ENCODE measurements at places on chromosomes 2 and 18. TPM values are rescaled to one million over a fixed set of nuclear protein-coding genes. Genes with fewer than 3 reads are reported as not detected.

DNA sequence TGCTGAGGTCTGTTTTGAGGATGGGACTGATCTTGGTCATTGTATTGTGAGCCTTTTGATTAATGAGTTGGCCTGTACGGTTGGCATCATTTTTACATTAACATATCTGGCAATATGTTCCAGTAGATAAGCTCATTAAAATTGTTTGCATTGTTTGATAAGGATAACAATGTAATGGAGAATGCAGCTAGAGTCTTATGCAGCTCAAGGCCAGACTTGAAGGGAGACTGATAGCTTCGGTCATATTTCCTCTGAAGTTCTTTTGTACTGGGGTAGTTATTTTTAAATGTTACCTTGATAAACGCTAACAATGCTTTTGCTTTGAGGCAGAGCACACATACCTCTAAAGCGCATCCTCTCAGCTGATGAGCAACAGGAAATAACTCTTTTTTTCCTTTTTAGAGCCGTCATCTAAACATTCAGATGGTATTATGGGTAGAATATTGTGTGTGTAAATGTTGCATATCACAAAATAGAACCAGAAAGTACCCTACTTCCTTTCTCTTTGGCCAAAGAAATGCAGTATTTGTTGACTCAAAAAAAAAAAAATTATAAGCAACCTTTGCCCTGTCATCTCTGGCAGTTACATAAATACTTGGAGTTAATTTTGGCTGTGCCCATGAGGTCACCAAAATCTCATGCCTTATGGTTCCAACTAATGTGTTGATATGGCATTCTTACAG lies 1.3 kb downstream of the MAPRE2 start:
- H3K4me3 ChIP-seq: peak overlapping the region; percentile 89
- H3K36me3 ChIP-seq: no peaks in the 10 kb centered on the region
- no peak overlapping the region for H3K27ac ChIP-seq
- no peaks in the 10 kb centered on the region for H3K27me3 ChIP-seq
- no peak for DNase-seq

GRCh38 chr2:72494392-72494791 lies 331.4 kb downstream of the EXOC6B start:
- H3K27me3 ChIP-seq: no peaks in the 10 kb centered on the region
- no peaks in the 10 kb centered on the region for H3K4me1 ChIP-seq
- DNase-seq: no peak
- no peak overlapping the region for H3K4me3 ChIP-seq
- no peak overlapping the region for H3K27ac ChIP-seq
- peaks cover 9% of the 10 kb centered on the region for H3K36me3 ChIP-seq

CTIF gene
- total RNA-seq: 46.7 TPM

DNA sequence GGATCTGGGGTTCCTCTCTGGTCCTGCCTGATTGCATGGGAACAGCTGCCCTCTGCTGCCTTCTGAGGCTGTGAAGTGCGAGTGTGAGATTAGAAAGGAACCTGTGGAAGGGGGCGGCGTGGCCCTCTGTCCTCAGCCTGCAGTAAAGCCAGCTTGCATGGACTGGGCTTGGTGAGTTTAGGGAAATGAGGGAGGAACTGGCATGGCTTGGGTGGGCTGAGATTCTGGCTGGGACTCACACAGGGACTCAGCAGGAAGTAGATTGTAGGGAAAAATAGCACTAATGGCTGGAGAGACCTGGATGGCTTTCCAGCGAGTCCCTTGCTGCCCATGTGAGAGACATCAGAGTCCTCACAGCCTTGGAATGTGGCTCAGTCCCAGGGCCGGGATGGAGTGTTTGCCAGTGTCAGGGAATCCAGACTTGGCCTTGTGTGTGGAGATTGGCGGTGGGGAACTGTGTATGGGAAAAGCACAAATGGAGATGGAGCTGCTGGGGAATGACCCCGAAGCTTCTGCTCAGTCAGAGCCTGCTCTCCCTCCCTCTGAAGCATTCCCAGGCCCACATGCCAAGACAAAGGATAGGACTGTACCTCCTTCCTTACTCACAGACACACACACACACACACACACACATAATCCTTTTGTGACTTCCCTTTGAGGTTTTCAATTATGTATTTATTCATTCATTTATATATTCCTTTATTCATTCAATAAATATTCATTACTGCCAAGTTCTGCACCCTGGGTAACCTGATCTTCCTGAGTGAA lies 115.4 kb downstream of the ACAA2 start:
- DNase-seq: no peak
- H3K27me3 ChIP-seq: no peaks in the 10 kb centered on the region
- no peak overlapping the region for H3K4me3 ChIP-seq
- no peaks in the 10 kb centered on the region for H3K36me3 ChIP-seq
- peak overlapping the region; percentile 47 for H3K27ac ChIP-seq
- peaks cover 14% of the 10 kb centered on the region for H3K4me1 ChIP-seq
